ENCODE measurements at places on chromosomes 1 and 21. TPM values are rescaled to one million over a fixed set of nuclear protein-coding genes. Genes with fewer than 3 reads are reported as not detected.

GRCh38 chr1:89855413-89856123, 34.7 kb downstream of the LRRC8D start:
- peak; percentile 39 for DNase-seq

DNA sequence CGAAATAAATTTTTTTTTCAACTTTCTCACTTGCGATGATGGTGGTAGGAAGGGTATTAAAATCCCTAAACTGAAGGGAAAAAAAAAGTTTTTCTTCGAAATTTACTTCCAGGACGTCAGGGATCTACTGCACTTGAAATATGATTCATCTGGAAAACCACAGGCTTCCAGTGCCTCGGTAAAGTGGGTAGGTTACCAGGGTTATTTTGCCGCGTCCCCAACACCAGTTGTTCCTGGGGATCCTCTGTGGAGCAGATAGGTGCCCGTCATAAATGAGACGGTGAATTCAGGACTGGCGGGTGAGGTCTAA, 773 bp downstream of the RABIF start:
- no peak for DNase-seq

The PTCH2 gene
- not detected for total RNA-seq

DNA sequence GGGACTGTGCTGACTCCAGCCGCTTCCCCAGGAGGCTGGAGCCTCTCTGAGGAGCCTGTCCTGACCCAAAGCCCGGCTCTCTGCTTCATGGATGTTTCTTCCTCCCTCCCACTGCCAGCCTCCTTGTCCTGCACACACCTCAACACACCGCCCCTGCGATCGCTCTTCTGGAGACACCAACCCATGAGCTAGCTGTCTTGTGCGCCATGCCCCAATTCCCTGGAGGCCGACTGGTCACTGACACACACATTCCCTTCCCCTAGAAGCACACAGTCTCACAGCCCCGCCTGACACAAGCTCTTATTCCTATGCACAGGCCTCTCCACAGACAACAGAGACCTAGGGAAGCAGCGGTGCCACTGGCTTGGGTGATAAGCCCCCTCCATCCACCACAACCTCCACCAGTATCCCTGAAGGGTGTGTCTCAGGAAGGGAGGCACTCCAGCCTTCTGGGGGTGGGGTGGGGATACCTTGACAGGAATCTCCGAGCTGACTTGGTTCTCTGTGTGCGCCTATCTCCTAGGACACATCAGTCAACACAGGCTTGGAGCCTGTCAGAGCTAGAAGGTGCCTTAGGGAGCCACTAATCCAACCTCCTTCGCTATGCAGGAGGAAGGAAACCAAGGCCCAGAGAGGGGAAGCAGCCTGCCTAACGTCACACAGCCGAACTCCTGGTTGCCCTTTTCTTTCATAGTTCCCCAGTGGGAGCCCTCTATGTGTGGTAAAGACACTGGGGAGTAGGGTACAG, 31.1 kb downstream of the AHDC1 start:
- DNase-seq, result no peak

- no peak for DNase-seq
Observed at GRCh38 chr21:42918291-42918690, 7.1 kb downstream of the ERVH48-1 start.

DNA sequence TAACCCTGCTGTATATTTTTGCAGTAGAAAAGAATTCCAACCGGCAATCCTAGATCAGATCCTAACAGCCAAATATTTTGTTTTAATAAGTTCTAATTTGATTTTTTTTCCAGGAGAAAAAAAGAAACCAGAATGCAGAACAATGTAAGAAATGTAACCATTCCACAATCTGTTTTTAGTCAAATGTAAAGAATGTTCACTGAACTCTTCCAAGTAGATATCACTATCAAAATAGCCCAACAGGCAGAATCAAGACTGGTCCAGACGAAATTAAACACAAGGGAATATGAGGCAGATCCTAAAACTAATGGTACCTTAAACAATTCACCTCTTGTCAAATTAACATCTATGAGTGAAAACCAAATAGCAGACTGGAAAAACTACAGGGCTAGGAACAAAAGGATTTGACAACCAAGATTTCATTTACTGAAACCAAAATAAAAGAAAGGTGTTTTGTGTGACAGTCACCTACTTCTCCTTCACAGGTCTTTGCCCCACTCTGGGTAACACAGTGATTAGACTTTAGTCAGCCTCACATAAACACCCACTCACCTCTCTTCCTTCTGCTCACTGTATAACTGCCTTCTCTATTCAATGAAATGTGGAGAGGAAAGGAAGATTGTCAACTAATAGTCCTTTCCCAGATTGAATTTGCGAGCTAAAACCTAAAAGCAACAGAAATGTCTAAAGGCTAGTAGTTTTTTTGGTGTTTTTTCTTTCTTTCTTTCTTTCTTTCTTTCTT, 137.9 kb downstream of the FAF1 start:
- DNase-seq, result no peak

DNA sequence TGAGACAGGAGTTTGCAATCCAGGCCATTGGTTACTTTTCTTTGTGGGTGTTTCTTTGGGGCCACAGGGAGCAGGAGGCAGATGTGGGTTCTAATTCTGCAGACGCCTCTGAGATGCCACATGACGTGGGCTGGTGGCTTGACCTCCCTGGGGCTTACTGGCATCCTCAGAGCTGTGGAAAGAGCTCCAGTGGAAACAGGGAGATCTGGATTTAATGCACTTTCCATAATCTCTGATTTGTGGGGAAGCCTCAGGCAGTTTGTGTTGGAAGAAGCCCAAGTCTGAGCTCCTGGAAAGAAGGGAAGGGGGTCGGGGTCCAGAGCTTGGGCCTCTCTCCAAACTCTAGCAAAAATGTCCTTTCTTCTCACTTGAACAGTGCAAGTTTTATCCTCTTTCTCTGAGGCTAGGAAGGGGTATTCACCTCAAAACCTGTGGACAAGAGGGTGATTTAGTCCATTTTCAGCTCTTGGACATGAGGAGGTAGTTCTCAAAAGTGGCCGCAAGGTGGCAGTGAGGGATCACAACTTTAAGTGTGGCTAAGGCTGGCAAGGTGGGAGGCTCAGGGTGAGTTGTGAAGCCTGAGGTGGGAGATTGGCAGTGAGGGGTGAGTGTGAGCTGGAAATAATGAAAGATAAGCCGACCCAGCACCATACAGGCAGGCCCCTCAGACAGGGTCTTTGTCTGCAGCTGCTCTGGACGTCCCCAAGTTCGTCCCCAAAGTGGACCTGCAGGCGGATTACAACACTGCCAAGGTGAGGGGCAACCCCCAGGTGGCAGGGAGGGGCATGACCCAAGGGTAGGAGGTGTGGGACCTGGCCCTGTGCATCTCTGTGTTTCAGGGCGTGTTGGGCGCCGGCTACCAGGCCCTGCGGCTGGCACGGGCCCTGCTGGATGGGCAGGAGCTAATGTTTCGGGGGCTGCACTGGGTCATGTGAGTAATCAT, 9.2 kb downstream of the IKBKE start:
- peak; percentile 64 for DNase-seq

GRCh38 chr1:207362962-207363860, 41.7 kb downstream of the CD55 start:
- peak; percentile 52 for DNase-seq

GRCh38 chr1:206000641-206001339, 2.4 kb downstream of the RAB7B start:
- DNase-seq, result peak; percentile 39

- DNase-seq, result no peak
Observed at GRCh38 chr1:224095339-224095738, 18.6 kb upstream of the FBXO28 start.

DNA sequence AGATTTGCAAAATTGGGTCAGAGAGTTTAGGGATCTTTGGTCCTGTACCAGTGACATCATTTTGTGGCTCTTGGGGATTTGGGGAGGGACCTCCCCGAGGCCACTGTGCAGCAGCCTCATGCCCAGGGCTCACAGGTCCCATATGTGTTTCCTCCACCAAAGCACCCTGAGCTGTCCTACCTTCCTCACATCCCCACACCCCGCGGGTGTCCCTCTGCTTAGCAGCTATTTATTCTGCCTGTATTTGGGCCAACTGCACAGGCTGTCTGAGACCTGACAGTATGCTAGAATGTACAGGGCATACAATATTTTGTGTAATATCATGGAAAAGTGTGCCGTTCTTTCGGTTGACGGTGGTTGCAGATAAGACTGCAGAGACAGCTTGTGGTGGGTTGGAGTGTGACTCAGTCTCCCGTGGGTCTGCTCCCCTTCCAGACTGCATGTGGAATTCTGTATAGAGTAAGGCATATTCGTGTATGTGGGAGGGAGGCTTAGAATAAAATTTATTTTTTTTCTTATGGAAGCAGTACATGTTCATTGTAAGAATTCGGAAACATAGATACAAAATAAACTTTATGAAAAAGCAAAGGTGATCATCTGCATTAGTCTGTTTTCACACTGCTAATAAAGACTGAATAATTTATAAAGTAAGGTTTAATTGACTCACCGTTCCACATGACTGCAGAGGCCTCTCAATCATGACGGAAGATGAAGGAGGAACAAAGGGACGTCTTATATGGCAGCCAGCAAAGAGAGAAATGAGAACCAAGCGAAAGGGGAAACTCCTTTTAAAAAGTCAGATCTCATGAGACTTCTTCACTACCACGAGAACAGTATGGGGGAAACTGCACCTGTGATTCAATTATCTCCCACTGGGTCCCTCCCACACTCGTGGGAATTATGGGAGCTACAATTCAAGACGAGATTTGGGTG, 84.4 kb downstream of the ADARB1 start:
- DNase-seq, result no peak

The AMPD1 gene
- not detected for total RNA-seq

The ACTN2 gene
- total RNA-seq, result 11.8 TPM

- DNase-seq, result no peak
Observed at GRCh38 chr1:111517469-111518225, 14.2 kb upstream of the ADORA3 start.

DNA sequence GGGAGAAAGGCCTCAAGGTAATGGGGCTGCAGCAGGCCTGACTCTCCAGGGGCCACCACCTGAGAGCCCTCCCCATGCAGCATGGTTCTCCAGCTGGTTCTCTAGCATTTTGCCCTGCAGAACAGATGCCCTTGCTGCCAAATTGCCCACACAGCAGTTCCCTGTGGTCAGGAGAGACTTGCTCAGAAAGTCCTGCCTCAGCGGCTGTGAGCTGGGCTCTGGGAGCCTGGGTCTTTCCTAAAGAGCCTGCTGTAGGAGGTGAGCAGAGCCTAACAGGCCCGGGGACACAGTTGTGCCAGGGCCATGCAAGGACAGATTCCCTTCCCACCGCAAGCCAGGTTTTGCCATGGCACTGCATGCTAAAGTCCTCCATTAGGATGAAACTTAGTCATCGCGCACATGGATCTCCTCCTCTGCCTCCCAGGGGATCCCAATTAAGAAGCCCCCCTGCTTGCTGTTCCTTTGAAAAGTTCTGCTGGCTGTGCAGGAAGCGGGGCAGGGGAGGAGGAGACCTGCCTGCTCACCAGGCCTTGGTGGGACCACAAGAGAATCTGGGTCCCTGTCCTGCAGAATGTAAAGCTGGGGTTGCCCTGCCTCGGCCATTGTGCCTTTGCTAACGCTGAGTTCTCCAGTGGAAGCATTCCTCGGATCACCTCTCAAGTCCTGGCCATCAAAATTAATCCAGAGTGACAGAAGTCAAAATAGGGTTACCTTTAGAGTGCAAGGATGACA, 21.4 kb downstream of the TEX35 start:
- DNase-seq, result no peak

The WNT4 gene
- total RNA-seq, result not detected

- DNase-seq, result no peak
Observed at GRCh38 chr1:248847181-248847955, 9.3 kb downstream of the ZNF672 start.

- no peak for DNase-seq
Observed at GRCh38 chr1:173337126-173337525, 130.0 kb upstream of the TNFSF4 start.

DNA sequence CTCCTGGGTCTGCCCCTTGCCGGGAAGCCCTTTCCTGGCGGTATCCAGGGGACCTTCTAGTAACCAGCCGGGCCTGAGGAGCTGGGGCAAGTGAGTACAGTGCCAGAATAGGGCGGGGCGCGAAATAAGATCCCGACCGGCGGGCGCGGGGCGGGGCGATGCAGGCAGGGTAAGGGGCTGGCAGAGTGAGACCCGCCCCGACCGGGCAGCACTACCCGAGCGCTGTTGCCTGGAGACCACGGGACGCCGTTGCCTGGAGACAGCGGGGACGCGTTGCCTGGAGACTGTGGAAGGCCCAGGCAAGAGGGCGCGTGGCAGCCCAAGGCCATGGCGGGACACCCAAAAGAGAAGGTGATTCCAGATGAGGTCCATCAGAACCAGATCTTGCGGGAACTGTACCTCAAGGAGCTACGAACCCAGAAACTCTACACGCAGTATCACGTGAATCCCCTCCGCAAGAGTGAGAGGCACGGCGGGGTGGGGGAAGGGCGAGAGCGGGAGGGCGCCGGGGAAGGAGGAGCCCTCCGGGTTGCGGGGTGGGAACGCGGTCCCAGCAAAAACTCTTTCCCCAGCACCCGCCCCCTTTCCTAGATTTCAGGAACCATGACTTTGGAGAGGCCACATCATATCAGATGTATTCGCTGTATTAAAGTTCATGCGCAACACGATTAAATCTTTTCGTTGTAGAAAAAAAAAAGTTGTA, 24.3 kb downstream of the EBNA1BP2 start:
- peak; percentile 47 for DNase-seq

DNA sequence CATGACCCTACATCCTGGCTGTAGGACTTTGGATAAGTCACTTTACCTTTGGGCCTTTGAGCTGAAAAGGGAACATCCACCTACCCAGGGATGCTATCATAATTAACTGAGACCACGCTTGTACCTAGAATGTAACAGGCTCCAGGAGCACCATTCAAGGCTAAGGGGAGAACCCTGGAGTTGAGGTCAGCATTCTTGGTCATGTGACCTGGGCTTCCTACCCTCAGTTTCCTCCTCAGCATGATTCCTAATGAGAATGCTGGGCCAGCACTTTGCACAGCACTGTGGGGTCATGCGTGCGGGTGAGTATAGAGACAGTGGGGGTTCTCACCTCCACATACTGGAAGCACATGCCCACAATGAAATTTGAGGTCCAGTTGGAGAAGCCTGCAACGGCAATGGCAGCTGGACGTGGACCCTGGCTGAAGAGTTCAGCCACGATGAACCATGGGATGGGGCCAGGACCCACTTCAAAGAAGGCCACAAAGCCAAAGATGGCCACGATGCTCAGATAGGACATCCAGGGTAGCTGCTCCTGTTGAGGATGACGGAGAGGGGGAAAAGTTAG, 31.3 kb downstream of the SLC2A1 start:
- no peak for DNase-seq

The DNAI4 gene
- 0.30 TPM for total RNA-seq

The KRTAP22-2 gene
- total RNA-seq, result not detected

- no peak for DNase-seq
Observed at GRCh38 chr1:213988507-213989001, 781 bp downstream of the PROX1 start.
